Stimulated activated CD4-positive, alpha-beta T cell treated with anti-CD3 and anti-CD28 coated beads, Interleukin-1b, Interleukin-23, amount 100 ng/mL, for 1 hour (primary cell): ENCODE measurements at places on chromosomes 5 and 9.

DNA sequence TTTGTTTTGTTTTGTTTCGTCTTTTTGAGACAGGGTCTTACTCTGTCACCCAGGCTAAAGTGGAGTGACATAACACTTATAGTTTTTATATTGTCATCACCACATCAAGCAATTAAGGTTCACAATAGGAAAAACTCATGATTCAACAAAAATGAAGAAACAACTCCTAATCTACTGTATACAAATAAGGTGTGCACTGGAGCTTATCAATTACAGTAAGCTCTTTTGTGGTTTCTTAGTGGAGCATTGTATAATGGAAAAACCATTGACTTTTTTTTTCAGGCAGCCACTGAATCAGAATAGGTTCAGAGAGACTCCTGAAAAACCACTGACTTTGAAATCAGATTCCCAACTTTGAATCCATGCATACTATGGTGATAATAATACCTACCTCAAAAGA is 10.8 kb upstream of the PLIN2 start:
- DNase-seq, result no peak

GRCh38 chr5:175487514-175488222 is 9.3 kb downstream of the SFXN1 start:
- no peak for DNase-seq

GRCh38 chr9:37215381-37215780 is 95.0 kb downstream of the ZCCHC7 start:
- DNase-seq, result no peak

- DNase-seq, result no peak
These were observed 15.0 kb downstream of the FER start for GRCh38 chr5:108762660-108763059.

DNA sequence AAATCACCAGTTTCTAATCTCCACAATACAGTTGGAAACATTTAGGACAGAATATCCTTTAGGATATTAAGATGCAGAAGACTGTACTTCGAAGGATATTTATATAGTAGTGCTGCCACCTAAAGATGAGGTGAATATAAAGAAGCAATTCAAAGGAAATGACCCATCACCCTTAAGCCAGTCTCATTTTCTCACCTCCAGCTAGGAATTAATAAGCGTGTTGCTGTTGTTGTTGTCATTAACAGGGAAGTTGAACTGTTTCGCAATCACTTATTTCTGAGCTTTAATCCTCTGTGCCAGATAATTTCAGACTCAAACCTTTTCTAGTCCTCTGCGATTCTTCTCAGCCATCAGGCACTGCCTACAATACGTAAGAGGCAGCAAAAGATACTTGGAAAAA is 7.8 kb upstream of the PURA start:
- no peak for DNase-seq

- no peak for DNase-seq
These were observed 21.0 kb upstream of the SMARCA2 start for GRCh38 chr9:1994180-1994579.

- DNase-seq, result no peak
These were observed 2.9 kb upstream of the ISCA1 start for GRCh38 chr9:86285261-86285660.

DNA sequence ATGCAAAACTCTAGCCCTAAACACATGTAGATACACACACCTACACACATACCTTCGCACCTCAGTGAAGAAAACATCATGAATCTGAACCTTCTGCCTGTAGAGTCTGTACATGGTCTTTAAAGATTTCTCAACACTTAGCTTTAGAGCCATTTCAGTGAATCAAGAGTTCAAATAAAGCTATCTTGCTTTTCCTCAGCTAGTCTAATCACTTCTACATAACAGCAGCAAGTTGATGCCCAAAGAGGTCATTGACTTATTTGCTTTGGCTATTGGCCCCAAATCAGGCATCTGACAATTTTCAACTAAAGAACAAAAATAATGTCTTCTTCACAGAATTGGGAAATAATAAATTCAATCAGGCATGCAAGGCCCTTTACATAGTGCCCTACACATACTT is 127.9 kb upstream of the SGCD start:
- DNase-seq, result no peak

GRCh38 chr5:78129597-78129996 is 164.9 kb downstream of the AP3B1 start:
- DNase-seq, result no peak

DNA sequence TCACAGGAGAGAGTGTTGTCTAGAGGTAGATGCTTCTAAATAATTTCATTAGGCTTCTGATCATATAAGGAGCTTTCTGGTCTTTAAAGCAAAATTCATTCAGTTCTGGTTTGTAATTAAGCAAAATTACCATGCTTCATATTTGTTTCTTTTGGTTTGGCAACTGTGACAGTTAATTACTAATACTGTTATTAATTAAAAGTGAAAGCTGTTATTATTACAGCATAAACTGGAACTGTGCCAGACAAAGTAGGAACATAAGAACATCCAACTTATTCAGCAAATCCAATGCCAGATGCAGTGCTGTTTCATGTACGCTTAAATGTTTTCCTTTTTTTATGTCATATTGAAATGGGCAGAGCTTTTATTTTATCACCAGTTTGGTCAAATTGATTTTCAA is 70.4 kb upstream of the DAB2 start:
- no peak for DNase-seq

GRCh38 chr5:6747103-6747502 is 33.9 kb downstream of the TENT4A start:
- DNase-seq, result no peak

DNA sequence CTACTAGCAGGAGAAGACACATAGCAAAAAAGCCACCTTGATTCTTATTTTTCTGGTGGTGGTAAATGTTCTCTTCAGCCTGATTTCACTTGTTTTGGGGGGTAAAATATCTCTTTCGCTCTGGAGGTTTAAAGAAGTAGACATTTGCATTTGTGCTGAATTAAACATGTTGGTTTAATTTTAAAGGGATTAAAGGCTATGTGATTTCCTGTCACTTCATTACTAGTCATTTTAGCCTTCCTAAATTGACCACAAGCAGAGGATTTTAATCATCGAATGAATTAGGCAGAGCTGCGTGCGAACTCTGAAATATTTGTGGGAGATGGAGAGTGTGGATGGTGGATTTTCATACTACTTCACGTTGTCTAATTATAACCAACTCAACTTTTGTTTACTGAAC is 4.8 kb downstream of the RASGRF2 start:
- DNase-seq, result no peak

DNA sequence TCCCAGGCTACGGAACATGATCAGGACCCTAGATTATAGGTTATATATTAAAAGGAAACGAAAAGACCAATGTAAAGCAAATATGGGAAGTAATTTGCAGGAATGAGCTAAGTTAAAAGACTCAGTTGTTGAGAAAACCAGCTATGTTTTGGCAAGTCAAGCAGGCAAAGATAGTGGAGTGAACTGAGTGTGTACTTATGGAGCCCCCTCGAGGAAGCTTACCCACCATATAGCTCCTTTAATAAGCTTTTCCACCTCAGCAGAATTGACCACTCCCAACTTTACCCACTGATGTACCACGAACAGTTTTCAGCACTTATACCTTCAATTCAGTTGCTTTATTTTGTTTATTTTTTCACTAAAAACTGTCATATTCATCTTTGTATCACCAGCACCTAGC is 57.3 kb upstream of the PJA2 start:
- no peak for DNase-seq

DNA sequence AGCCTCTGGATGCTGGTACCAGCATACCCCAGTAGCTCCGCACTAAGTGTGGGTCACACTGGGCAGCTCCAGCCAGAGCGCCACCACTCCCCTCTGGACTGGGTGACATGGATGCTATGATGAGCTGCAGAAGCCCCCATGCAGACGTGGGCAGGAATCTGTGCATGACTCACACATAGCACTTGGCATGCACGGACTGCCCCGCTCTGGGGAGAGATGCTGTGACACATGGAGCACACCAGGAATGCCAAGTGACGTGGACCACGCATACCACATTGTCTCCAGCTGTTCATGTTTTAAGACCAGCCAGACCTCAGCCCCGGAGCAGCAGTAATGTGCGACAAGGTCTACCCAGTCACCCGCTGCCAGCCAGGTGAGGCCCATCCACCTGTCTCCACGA is 64.1 kb downstream of the SEMA4D start:
- DNase-seq, result no peak
